Thoracic aorta (tissue), 2 donors: ENCODE measurements at places on chromosomes 11 and 22.

DNA sequence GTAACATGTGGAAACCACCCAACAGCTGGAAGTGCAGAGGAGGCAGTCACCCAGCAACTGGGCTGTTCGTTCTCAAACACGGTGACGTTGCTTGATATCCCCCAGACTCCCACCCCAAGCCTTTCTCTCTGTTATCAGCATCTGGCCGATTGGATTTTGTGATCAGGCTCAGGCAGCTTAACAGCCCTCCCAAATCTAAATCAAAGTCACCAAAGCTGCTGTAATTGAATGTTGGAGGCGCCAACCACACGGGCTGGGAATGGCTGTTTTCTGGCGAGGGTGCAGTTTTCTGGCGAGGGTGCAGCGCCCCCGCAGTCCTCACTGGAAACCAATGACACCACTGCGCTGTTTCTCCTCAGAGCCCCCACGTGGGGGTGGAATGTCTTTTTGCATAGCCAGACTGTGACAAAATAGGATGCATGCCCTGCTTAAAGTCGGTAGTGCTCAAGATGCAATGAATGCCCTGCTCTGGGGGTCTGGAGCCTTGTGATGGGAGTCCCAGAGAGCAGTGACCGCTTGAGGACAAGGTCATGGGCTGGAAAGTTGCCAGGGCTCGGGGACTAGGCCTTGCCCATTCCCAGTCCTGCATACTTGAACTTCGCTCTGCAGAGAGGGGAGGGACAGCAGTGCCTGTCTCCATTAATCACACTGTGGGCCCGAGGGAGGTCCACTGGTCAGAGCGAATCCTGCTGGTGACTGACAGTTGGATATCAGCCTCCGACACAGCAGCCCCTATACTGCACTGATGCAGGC, 105.3 kb downstream of the MORC2 start:
- H3K27me3 ChIP-seq: no peaks in the 10 kb centered on the region
- H3K4me1 ChIP-seq: peaks cover under 1% of the 10 kb centered on the region

DNA sequence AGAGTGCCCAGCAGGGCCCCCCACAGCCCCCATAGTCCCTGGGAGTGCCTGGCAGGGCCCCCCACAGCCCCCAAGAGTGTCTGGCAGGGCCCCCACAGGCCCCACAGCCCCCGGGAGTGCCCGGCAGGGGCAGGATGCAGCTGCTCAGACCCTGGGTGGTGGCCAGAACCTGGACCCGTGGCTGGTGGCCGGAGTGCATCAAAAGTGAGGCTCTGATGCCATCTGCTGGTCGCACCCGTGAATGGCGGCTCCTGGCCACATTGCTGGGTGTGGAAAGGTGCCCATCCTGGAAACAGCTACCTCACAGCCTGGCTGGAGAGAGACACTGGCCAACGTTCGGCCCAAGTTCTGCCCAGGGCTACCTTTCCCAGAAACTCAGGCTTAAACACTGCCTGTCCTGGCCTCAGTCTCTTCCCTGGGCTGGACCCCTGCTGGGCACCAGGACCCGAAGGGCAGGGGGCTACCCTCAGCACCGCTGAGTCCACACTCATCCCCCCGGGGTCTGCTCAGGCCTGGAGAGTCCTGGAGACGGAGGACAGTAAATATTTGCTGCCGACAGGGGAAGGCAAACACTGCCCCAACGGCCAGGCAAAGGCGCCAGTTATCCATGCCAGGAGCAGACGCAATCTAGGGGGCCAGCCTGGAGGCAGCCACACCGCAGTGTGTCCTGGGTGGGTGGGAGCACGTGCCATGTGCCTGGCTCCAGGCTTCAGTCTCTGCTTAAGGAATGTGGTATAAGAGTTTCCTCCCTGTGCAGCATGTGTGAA, 4.4 kb downstream of the INS start:
- H3K27ac ChIP-seq: no peak overlapping the region
- H3K4me3 ChIP-seq: no peak overlapping the region
- H3K4me1 ChIP-seq: peaks cover 2% of the 10 kb centered on the region
- H3K36me3 ChIP-seq: no peaks in the 10 kb centered on the region
- peak; percentile 15 for DNase-seq

- no peak overlapping the region for H3K27ac ChIP-seq
- no peak overlapping the region for H3K4me3 ChIP-seq
- no peaks in the 10 kb centered on the region for H3K27me3 ChIP-seq
- H3K36me3 ChIP-seq: no peaks in the 10 kb centered on the region
- no peaks in the 10 kb centered on the region for H3K4me1 ChIP-seq
These were observed 591.2 kb downstream of the OPCML start for GRCh38 chr11:132941024-132941646.

DNA sequence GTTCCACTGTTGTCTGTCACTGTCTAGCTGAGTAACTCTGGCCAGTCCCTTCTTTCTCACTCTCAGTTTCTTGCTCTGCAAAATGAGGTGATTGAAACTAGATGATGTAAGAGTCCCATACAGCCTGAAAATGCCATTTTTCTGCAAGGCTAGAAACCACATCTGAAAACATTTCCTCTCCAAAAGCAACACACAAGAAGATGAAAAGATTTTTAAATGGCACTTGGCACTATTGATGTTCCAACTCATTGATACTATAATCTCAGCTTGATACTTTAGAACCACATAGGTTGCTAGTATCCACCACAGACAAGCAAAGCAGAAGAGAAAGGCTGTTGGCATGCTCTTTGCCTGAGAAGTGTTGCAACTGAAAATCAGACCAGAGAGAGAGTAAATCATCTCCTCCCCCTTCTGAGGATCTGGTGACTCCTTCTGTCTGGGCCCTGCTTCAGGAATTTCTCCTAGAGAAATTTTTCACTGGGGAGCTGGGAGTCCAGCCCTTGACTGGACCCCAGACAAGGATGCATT, 1217.9 kb downstream of the LRRC4C start:
- no peaks in the 10 kb centered on the region for H3K27me3 ChIP-seq
- DNase-seq: no peak
- H3K4me1 ChIP-seq: no peaks in the 10 kb centered on the region
- no peak overlapping the region for H3K27ac ChIP-seq
- H3K36me3 ChIP-seq: no peaks in the 10 kb centered on the region

GRCh38 chr22:35838855-35839576, 121.3 kb downstream of the APOL5 start:
- no peaks in the 10 kb centered on the region for H3K27me3 ChIP-seq
- no peaks in the 10 kb centered on the region for H3K36me3 ChIP-seq
- no peak for DNase-seq

- no peaks in the 10 kb centered on the region for H3K36me3 ChIP-seq
These were observed 8.4 kb downstream of the MSANTD2 start for GRCh38 chr11:124791626-124792341.
